Spinal cord (tissue), 10 donors: ENCODE measurements at places on chromosomes 1 and 21. TPM values are rescaled to one million over a fixed set of nuclear protein-coding genes. Genes with fewer than 3 reads are reported as not detected.
A peak's percentile ranks its signal among the peaks of the same experiment; 100 is the strongest.

Gene TNFRSF9
- total RNA-seq = 0.11 TPM

Gene ADGRL4
- total RNA-seq = 11.8 TPM

Gene FNDC5
- total RNA-seq = 44.9 TPM

Gene RGS13
- 0.11 TPM for total RNA-seq

Gene ACKR1
- total RNA-seq = 3.5 TPM

Gene TAF12
- total RNA-seq = 41.4 TPM

Gene SLC44A3
- total RNA-seq = 8.3 TPM

Gene SLC19A2
- 18.8 TPM for total RNA-seq

Gene SMCP
- not detected for total RNA-seq

Gene SHISA4
- total RNA-seq = 53.2 TPM

Gene KIAA1614
- total RNA-seq = 2.0 TPM

Gene COL9A2
- total RNA-seq = 38.9 TPM

Gene SLX9
- total RNA-seq = 7.0 TPM

Gene CRYAA
- total RNA-seq = not detected

Gene CLCA4
- total RNA-seq = 0.17 TPM

Gene TFF2
- not detected for total RNA-seq

Gene GBP7
- not detected for total RNA-seq

Gene AMY1C
- total RNA-seq = not detected

Gene LYPD8
- total RNA-seq = not detected

GRCh38 chr1:236143104-236143948, 987 bp downstream of the GPR137B start:
- H3K27me3 ChIP-seq = no peaks in the 10 kb centered on the region
- peaks cover 40% of the 10 kb centered on the region for H3K4me1 ChIP-seq
- peak overlapping the region; percentile 81 for H3K27ac ChIP-seq
- H3K4me3 ChIP-seq = peak overlapping the region; percentile 77

DNA sequence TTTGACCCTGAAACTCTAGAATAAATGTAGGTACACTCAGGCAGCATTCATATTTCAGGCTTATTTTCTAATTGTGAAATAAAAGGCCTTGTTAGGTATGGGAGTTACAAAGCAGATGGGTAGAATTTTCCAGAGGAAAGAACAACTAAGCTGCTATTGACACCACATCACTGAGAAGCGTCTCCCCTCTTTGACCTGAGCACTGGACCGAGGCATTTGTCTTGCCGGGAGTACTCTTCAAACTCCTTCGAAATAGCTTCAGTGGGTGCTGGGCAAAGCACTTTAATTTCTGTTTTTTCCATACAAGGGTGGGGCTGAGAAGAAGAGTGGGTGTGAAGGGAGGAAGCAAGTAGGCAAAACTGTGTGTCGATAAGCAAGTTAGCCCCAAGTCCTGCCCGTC, 36.4 kb downstream of the ABCA4 start:
- peaks cover 6% of the 10 kb centered on the region for H3K4me1 ChIP-seq
- H3K27me3 ChIP-seq = no peaks in the 10 kb centered on the region
- no peak overlapping the region for H3K27ac ChIP-seq
- H3K4me3 ChIP-seq = no peak overlapping the region

GRCh38 chr1:149945206-149945605, 8.5 kb upstream of the MTMR11 start:
- H3K27me3 ChIP-seq = no peaks in the 10 kb centered on the region
- H3K4me1 ChIP-seq = no peaks in the 10 kb centered on the region
- DNase-seq = no peak
- no peak overlapping the region for H3K27ac ChIP-seq
- no peak overlapping the region for H3K4me3 ChIP-seq

DNA sequence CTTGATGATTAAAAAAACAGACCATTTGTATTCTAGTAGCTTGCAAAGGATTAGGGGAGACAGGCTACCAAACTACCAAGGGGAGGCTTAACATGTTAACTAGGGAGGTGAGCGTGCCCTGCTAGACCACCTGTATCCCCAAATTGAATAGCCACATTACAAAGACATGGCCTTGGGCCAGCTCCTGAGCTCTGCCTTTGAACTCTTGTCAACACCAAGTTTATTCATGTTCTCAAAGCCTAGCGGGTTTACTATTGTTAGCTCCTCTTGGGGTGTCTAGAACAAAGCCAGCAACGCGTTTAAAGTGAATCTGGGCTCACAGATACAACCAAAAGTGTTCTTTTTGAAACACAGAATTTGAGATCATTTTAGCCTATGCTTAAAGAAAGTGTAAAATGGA, 36.3 kb downstream of the SMYD2 start:
- peaks cover 2% of the 10 kb centered on the region for H3K36me3 ChIP-seq
- no peak overlapping the region for H3K27ac ChIP-seq
- DNase-seq = no peak
- no peaks in the 10 kb centered on the region for H3K27me3 ChIP-seq
- peaks cover 4% of the 10 kb centered on the region for H3K4me1 ChIP-seq
- no peak overlapping the region for H3K4me3 ChIP-seq

DNA sequence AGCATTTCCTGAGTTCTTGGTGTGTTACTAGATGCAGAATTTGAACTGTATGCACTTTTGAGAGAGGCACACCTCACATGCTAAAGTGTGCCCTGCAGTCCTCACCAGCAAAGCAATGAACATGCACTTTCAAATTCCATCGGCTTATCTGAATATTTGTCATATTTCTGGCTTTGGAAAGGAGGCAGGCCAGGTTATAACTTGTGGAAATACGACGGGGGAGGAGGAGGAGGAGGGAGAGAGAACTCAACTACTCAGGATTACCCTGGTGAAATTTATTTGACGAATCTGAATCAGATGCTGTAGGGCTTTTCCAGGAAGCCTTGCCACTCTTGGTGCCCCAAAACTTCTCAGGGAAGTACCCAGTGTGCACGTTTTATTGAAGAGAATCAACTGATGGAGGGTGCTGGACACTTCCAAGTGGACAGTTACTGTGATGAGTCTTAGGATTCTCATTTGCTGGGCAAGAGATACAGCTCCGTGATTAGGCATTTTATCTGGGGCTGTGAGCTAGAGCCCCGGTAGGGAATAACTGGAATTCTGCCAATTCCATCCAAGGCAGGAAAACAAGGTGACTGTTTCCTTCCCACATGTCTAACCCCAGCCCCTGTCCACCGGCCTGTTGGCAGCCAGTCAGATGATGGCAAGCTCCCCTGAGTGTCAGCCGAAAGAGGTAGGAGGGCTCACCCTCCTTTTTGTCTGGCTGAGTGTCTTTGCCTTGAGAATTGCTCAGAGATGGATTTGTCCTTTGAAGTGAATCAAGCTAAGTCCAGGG, 3.8 kb downstream of the PDPN start:
- no peak overlapping the region for H3K4me3 ChIP-seq
- H3K27ac ChIP-seq = no peak overlapping the region
- no peak for DNase-seq
- H3K4me1 ChIP-seq = peaks cover 26% of the 10 kb centered on the region
- H3K36me3 ChIP-seq = no peaks in the 10 kb centered on the region

- no peaks in the 10 kb centered on the region for H3K4me1 ChIP-seq
- no peak overlapping the region for H3K27ac ChIP-seq
- H3K4me3 ChIP-seq = no peak overlapping the region
- no peak for DNase-seq
- H3K27me3 ChIP-seq = no peaks in the 10 kb centered on the region
These were observed 541.2 kb downstream of the PTPRU start for GRCh38 chr1:29777522-29777921.

- H3K36me3 ChIP-seq = no peaks in the 10 kb centered on the region
- H3K27ac ChIP-seq = no peak overlapping the region
- no peak for DNase-seq
These were observed 146.4 kb downstream of the LRIG2 start for GRCh38 chr1:113219377-113219776.

- DNase-seq = no peak
- H3K27me3 ChIP-seq = peaks cover 7% of the 10 kb centered on the region
- peaks cover 51% of the 10 kb centered on the region for H3K4me1 ChIP-seq
- H3K27ac ChIP-seq = no peak overlapping the region
These were observed 2.8 kb upstream of the ADORA1 start for GRCh38 chr1:203124546-203125317.

GRCh38 chr1:4633346-4633745, 21.1 kb upstream of the AJAP1 start:
- no peak for DNase-seq
- no peak overlapping the region for H3K4me3 ChIP-seq
- H3K27me3 ChIP-seq = no peaks in the 10 kb centered on the region
- H3K27ac ChIP-seq = no peak overlapping the region

GRCh38 chr1:208252836-208253576, 8.8 kb upstream of the PLXNA2 start:
- peaks cover 31% of the 10 kb centered on the region for H3K4me1 ChIP-seq
- H3K36me3 ChIP-seq = no peaks in the 10 kb centered on the region
- DNase-seq = peak; percentile 72
- no peak overlapping the region for H3K4me3 ChIP-seq

DNA sequence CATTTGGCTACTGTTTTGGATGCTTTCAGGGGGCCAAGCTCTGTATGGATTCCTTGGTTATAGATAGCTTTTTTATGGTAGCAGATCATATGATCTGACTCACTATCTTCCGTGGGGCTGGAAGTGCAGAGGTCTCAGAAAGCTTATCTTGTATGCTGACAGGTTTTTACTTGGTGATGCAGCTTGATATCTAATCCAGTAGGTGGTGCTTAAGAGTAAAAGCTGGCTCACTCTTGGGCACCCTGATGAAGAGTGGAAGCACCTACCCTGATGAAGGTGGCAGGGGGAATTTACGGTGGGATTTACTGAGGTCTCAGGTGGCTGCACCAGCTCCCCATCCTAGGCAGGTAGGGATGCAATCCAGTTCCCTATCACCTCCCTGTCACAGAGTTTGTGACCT, 151.2 kb downstream of the PTBP2 start:
- no peaks in the 10 kb centered on the region for H3K27me3 ChIP-seq
- no peak for DNase-seq
- H3K36me3 ChIP-seq = no peaks in the 10 kb centered on the region
- no peak overlapping the region for H3K27ac ChIP-seq
- no peak overlapping the region for H3K4me3 ChIP-seq
- no peaks in the 10 kb centered on the region for H3K4me1 ChIP-seq

- DNase-seq = no peak
- H3K36me3 ChIP-seq = no peaks in the 10 kb centered on the region
- H3K27ac ChIP-seq = no peak overlapping the region
- no peaks in the 10 kb centered on the region for H3K27me3 ChIP-seq
These were observed 28.0 kb downstream of the NUAK2 start for GRCh38 chr1:205293350-205294074.

GRCh38 chr1:163263818-163264655, 57.7 kb upstream of the NUF2 start:
- no peak for DNase-seq
- H3K4me1 ChIP-seq = no peaks in the 10 kb centered on the region
- no peak overlapping the region for H3K27ac ChIP-seq
- H3K27me3 ChIP-seq = no peaks in the 10 kb centered on the region
- H3K4me3 ChIP-seq = no peak overlapping the region

- no peak overlapping the region for H3K4me3 ChIP-seq
- no peaks in the 10 kb centered on the region for H3K27me3 ChIP-seq
- H3K27ac ChIP-seq = no peak overlapping the region
These were observed 72.5 kb downstream of the ARHGEF10L start for GRCh38 chr1:17611991-17612390.

- no peak overlapping the region for H3K4me3 ChIP-seq
- no peak overlapping the region for H3K27ac ChIP-seq
- no peaks in the 10 kb centered on the region for H3K27me3 ChIP-seq
These were observed 155.8 kb upstream of the UBE2U start for GRCh38 chr1:64047549-64047996.

- no peak overlapping the region for H3K27ac ChIP-seq
- no peaks in the 10 kb centered on the region for H3K4me1 ChIP-seq
These were observed 48.6 kb downstream of the BACH1 start for GRCh38 chr21:29347274-29347681.

DNA sequence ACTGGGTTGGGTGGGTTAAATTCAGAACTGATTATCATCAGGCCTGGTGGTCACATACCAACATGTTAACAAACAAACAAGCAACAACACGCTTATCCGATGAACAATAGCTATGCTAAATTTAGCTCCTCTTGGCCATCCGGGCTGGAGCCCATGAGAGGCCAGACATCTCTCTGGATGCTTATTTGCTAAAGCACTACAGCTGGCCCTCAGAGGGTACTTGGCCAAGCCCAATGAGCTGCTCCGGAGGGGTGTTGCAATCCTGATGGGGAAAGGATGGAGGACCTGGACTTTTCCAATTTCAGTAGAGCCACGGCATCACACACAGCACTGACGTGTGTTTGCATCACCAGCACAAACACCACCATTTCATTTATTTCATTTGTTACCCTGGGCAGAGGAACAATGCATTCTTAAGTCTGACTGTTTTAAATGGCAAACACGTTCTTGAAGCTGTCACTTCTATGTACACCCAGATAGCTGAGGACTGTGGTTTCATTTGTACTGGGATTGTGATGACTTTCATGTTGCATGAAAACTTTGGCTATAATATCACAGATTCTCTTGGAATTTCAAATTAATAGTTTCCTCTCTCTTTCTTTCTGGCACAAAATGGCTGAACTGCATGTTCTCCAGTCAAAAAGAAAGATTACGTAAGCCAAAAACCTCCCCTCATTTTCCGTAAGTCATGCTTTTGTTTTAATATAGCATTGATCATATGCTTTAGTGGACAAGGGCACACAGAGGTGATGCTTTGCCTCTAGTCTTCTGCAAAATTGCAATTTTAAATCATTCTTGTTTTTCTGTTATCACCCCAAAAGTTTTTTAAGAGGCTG, 359.8 kb upstream of the KAZN start:
- no peaks in the 10 kb centered on the region for H3K36me3 ChIP-seq
- H3K27ac ChIP-seq = no peak overlapping the region
- H3K27me3 ChIP-seq = no peaks in the 10 kb centered on the region
- no peaks in the 10 kb centered on the region for H3K4me1 ChIP-seq
- DNase-seq = no peak

- no peaks in the 10 kb centered on the region for H3K36me3 ChIP-seq
- H3K27me3 ChIP-seq = no peaks in the 10 kb centered on the region
- no peak overlapping the region for H3K27ac ChIP-seq
These were observed 21.9 kb downstream of the IGFN1 start for GRCh38 chr1:201212461-201213055.

GRCh38 chr21:42496839-42497202, 797 bp upstream of the RSPH1 start:
- H3K4me3 ChIP-seq = peak overlapping the region; percentile 84
- H3K27me3 ChIP-seq = no peaks in the 10 kb centered on the region
- H3K4me1 ChIP-seq = peaks cover 28% of the 10 kb centered on the region

DNA sequence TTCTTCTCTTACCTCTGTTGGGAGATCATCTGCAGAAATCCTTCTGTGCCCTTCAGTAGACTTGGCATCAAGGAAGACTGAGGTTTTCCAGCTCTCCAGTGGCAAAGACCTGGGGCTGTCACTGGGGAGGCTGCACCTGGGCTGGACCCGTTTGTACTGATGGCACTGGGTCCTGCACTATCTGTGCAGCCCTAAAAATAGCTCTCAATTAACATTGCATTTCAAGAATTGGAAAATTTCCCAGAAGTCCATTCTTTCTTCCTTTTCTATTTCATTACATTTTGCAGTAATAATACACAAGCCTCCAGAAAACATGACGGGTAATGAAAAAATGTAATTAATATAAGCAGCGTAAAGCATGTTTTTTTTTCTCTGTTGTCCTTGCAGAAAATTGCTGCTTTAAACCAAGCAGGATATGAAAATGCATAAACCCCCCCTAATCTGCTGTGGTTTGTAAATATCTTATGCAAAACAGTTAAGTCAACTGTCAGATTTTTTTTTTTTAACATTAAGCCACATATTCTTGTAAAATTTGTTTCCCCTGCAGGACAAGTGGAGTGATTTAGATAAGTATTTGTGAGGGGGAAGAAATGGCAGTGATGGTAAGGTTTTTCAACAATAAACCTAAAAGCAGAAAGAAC, 64.9 kb downstream of the LMO4 start:
- no peak overlapping the region for H3K27ac ChIP-seq
- no peak overlapping the region for H3K4me3 ChIP-seq
- no peak for DNase-seq
- H3K36me3 ChIP-seq = no peaks in the 10 kb centered on the region
